ENCODE measurements at places on chromosomes 4 and X. TPM values are rescaled to one million over a fixed set of nuclear protein-coding genes. Genes with fewer than 3 reads are reported as not detected.

Gene IL21
- total RNA-seq = not detected

Gene CD38
- 2.9 TPM for total RNA-seq

Gene BDH2
- total RNA-seq = 96.7 TPM

Gene SYN1
- total RNA-seq = not detected

Gene KLHL13
- 42.8 TPM for total RNA-seq

Gene MGAT4D
- not detected for total RNA-seq

Data from uterus (tissue), 4 donors.